ENCODE measurements at places on chromosomes 4 and X.
A peak's percentile ranks its signal among the peaks of the same experiment; 100 is the strongest.

GRCh38 chr4:20028645-20029044 is 223.1 kb upstream of the SLIT2 start:
- no peak for DNase-seq

DNA sequence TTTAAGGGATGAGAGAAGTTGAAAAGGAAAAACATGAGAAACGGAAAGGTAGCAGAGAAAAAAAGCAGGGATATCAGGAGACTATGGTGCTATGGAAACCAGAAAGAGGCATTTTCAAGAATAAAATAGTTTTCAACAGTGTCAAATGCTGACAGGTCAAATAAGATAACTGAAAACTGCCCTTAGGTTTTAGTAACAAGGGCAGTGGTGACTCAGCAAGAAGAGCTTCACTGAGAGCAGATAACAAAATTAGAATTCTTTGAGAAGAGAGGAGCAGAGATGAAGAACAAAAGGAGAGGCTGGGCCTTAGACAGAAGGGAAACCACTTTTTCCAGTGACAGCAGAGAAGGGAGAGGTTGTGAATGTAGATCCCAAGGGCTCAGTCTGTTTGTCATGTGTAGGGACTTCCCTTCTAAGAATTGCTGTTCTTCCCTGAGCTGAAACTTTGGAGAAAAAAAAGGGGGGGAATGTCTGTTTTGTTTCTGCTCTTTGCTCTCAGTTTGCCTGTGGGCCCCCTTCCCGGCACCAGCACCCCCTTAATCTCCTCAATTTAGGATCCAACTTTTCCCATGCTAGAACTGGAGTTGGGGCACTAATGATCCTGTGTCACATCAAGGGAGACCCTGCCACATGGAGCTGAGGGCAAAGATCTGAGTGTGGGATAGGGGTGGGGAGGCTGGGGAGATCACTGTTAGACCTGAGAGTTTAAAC is 26.8 kb upstream of the MAGEA10 start:
- DNase-seq = no peak

GRCh38 chr4:145440292-145441007 is 41.2 kb upstream of the SMAD1 start:
- DNase-seq = no peak

GRCh38 chr4:133637161-133637560 is 488.1 kb downstream of the PCDH10 start:
- DNase-seq = no peak

- DNase-seq = no peak
Observed at GRCh38 chr4:89759426-89759825, 77.5 kb downstream of the SNCA start.

DNA sequence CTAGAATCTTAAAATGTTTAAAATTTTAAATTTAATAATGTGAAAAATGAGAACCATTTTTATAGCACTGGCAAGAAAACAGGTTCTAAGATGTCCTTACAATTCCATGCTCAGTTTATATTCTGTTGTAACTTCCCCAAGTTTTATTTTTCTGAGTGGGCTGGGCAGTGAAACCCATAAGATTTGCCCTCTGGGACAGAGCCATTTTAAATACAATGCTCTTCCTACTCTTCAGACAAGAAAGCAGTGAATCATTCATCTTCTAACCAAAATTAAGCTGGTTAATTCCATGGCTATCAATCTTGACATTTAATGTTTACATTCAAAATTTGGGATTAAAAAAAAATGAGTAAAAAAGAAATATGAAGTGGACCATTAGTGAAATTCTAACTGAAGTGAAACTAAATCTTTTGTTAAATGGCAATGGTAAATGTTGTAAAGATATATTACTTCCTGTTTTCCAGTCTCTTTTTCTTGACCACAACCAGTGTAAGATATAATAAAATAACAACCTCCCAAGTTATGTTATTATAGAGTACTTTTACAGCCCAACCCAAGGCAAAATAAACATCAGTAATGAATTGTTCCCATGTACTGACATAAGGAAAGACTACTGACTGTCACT is 37.2 kb upstream of the PTPN13 start:
- DNase-seq = peak; percentile 13

GRCh38 chr4:79772510-79772909 is 300.5 kb downstream of the ANTXR2 start:
- no peak for DNase-seq

Measured in Kasumi-1 (cell line).